ENCODE measurements at places on chromosomes 12 and 14. TPM values are rescaled to one million over a fixed set of nuclear protein-coding genes. Genes with fewer than 3 reads are reported as not detected.

The TSPAN8 gene
- polyA plus RNA-seq, result not detected

The MCRS1 gene
- polyA plus RNA-seq, result 59.6 TPM

The FAM181A gene
- polyA plus RNA-seq, result not detected

The ERP29 gene
- 217 TPM for polyA plus RNA-seq

The MYO1H gene
- not detected for polyA plus RNA-seq

The TTC9 gene
- polyA plus RNA-seq, result 9.2 TPM
